ENCODE measurements at places on chromosomes 16 and 17.

DNA sequence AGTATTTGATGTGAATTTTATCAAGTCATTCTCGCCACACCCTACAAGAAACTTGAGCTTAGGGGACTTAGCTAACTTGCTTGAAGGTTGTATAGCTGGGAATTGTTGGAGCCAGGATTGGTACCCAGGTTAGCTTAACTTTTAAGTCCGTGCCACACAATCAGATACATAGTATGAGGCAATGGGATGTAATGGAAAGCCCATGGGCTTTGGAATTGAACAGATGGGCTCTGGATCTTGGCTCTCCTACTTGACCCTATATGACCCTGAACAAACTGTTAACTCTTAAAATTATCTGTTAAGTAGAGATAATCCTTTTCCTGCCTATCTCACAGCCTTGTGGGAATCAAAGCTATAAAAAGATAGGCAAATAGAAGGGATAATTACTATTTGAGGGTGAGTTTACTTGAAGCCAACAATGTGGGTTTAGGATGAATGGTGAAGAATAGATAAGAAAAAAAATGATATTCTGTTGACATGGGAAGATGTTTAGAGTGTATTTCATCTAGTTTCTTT is 51.9 kb upstream of the CACNG3 start:
- DNase-seq: no peak

- DNase-seq: no peak
Observed at GRCh38 chr16:64864232-64864809, 257.5 kb downstream of the CDH11 start.

DNA sequence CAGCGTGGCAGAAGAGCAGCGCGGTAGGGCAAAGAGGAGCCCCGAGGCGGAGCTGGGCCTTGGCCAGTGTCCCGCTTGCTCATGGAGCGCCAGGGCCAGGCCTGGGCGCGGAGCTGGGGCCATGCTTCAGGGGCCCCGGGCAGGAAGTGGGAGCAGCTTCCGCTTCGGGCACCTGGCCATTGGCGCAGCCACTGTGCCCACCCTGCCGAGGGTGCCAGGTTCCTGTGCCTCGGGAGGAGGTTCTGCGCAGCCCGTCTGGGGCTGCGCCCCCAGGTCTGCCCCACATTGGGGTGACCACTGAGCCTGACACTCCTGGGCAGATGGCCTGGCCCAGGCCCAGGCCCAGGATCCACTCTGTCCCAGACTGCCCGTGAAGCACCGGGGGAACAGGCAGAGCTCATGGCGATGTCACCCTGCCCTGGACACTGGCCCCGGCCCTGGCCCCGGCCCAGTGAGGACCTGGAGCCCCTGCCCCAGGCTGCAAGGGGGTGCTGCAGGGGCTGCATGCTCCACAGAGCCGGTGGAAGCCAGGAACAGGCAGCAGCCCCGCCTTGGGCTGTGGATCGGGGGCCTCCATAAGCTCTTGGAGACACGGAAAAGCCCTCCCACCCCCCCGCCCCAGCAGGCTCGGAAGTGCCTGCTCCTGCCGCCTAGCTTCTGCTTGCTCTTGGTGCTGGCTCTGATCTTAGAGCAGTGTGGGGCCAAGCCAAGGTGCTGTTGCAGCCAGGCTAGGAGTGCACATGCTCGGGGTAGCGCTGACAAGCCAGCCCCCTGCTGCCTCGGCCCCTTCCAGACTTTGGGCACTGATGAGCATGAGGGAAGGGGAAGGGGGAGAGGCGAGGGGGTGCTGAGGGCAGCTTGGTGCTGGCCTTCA is 35.9 kb upstream of the FOXJ1 start:
- no peak for DNase-seq

GRCh38 chr17:10314329-10314728 is 58.5 kb downstream of the MYH13 start:
- no peak for DNase-seq

GRCh38 chr16:87317750-87318644 is 805 bp upstream of the C16orf95 start:
- peak; percentile 68 for DNase-seq

DNA sequence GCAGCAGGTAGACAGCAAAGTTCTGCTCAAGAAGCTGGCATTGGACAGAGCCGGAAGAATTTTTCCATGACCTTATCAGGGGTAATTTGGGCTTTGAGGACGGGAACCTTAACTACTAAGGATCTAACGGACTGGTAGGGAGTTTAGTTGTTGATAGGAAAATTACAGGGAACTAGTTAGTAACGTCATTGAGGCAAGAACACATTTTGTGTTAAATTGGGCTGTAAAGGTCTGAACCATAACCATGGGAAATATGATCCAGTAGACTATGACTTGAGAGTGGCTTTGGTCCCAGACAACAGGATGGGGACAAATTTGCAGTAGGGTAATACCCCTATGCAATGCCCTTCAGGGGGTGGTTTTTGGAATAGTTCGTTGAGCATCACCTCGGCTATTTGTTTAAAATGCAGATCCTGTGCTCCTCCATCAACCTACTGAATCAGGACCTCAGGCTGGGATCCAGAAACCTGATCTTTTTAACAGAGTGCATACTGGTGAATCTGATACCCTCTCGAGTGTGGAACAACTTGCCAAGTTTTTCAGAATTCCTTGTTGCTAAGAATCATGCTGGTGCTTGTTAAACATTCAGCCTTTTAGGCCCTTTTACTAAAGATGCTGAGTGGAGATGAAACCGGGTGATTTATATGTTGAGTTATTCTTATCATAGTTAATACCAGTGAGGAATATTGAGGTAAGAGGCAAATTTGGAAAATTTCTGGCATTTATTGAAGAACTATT is 255.1 kb downstream of the MAP2K6 start:
- no peak for DNase-seq

DNA sequence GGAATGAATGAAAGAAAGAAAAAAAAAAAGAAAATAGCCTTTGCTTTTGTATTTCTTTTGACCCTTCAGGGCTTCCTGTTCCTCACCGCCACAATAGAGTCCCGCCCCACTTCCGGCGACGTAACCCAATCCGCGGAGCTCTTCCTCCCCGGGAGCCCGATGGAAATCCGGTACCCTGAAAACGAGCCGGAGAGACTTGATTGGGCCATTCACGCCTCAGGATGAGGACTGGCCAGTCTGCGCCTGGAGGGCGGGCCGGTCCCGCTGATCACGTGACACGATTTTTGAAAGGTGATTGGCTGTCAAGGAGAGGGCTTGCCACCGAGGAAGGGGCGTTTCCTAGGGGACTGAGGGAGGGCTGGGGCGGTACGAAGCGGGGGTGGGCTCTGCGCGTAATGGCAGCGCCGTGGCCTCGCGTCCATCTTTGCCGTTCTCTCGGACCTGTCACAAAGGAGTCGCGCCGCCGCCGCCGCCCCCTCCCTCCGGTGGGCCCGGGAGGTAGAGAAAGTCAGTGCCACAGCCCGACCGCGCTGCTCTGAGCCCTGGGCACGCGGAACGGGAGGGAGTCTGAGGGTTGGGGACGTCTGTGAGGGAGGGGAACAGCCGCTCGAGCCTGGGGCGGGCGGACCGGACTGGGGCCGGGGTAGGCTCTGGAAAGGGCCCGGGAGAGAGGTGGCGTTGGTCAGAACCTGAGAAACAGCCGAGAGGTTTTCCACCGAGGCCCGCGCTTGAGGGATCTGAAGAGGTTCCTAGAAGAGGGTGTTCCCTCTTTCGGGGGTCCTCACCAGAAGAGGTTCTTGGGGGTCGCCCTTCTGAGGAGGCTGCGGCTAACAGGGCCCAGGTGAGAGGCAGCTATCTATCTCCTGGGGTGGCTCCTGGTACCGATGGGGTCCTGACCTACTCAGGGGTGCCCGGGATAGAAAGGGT is at the start of the genes PSME3IP1 and RSPRY1:
TSS of gene PSME3IP1 (minus strand) at position 95 of the 927 bp plus-strand sequence. CDS start 12,185 bp downstream, outside the sequence.
TSS of gene RSPRY1 (plus strand) at position 385 of the 927 bp plus-strand sequence. CDS start 18,330 bp downstream, outside the sequence.
- peak; percentile 99 for DNase-seq

DNA sequence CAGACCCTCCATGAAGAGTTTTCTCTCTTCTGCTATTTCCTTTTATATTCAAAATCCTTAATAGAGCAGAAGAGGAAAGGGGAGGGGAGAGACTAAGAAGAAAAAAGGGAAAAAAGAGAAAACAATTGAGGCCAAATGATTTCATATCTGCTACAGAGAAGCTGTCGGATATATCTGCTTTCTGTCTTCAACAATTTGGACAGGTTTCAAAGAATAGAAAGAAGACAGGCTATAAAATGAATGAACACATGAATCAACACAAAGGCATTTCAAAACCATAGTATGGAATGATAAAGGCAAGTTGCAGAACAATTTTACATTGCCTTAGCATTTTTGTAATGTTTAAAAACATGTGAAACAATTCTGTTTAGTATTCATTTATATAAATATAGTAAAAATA is 4.7 kb upstream of the CMTR2 start:
- no peak for DNase-seq

- DNase-seq: peak; percentile 6
Observed at GRCh38 chr16:56783344-56783743, 53.4 kb downstream of the NUP93 start.

GRCh38 chr17:7834542-7834956 is 532 bp downstream of the KDM6B start:
- DNase-seq: peak; percentile 68

- DNase-seq: no peak
Observed at GRCh38 chr17:50190603-50191358, 10.7 kb downstream of the COL1A1 start.

- peak; percentile 68 for DNase-seq
Observed at GRCh38 chr17:3804503-3804931, 3.5 kb upstream of the ITGAE start.

GRCh38 chr16:77617553-77617952 is 104.8 kb upstream of the NUDT7 start:
- DNase-seq: no peak

- no peak for DNase-seq
Observed at GRCh38 chr17:37094391-37094790, 145.6 kb downstream of the AATF start.

DNA sequence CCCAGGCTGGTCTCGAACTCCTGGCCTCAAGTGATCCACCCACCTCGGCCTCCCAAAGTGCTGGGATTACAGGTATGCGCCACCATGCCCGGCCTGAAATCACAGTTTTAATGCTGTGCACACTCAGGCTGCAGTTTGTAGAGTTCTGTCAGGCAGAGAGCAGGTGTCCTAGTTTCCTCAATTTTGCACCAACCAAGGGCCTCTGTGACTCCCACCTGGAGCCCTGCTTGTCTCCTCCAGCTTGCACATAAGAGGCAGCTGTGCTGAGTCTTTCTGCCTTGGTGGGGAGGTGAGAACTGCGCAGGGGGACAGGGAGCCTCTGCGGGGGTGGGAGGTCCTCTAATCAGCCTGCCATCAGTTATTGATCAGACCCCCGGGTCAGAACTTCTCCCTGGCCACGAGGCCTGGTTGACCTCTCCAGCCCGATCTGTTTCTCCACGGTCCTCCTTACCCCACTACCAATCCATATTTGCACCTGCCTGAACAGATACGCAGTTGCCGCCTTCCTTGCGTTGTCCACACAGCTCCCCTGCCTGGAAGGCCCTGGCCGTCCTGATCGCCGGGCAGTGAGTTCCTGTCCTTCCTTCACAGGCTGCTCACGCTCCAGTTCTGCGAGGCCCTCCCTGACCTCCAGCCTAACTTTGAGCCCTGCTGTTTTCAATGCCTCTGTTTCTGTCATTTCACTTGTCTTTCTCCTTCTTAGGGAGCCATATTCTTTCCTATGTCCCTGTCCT is 48.1 kb upstream of the SIAH1 start:
- DNase-seq: no peak

- no peak for DNase-seq
Observed at GRCh38 chr17:83068641-83069570, 10.5 kb upstream of the METRNL start.

DNA sequence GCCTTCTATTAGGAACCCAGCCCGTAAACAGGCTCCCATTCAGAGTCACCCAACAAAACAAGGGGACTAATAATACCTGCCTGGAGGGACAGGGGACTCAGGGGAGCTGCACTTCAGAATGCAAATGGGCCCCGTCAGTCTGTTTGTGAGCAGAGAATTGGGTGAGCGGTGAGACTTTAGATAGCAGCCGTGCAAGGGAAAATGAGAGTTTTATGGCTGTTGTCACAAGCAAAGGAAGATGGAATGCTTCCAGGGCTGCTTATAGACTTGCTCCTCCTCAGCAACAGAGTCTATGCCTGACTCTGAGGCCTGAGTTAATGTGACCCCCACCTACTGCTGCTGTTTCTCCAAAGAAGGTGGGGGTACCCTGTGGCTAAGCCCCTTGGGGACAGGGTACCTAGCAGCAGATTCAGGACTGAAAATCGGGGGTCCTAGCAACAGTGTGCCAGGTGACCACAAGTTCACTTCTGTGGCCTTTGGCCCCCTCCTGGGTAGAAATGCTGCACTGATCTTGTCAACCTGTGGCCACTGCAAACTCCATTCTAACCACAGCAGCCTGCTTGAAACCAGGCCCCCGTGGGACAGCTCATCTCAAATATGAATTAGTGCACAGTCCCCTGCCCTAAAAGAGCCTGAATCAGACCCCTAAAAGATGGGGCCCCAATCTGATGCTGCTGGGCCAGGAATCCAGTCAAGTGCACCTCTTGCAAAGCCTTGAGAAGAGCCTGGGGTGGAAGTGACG is 126.4 kb downstream of the C16orf78 start:
- DNase-seq: no peak

- DNase-seq: no peak
Observed at GRCh38 chr16:54651440-54652195, 279.0 kb upstream of the IRX5 start.

DNA sequence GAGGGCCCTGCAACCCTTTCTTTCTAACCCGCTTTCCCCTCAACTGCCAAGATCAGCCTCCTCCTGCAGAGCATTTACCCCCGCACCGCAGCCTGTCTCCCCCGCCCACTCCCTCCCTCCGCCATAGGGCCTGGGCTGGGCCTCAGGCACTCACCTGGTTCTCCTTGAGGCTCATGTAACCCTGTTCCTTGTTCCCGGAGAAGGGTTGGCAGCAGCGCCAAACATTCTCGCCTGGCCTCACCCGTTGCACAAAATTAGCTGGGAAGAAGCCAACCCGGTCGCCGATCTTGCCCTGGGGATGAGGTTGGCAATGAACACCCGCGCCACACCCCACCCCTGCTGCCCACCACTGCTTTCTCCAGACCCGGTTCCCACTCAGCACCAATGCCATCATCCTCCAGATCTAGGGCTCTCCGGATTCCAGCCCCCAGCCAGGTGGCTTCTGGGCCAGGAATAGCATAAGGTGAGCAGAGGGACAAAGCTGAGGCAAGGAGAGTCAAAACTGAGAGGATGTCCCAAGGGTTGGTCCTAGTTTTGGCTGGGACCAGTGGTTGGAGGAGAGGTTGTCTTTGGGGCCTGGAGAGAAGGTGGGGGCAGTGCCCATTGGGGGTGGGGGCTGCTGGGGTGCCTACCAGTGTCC is 12.8 kb downstream of the STAC2 start:
- no peak for DNase-seq

GRCh38 chr17:53629188-53629587 is 193.5 kb upstream of the KIF2B start:
- DNase-seq: no peak
